ENCODE measurements at places on chromosomes 2 and 18.

- no peak for DNase-seq
Measured at GRCh38 chr2:230471074-230471473, 55.1 kb downstream of the SP100 start.

DNA sequence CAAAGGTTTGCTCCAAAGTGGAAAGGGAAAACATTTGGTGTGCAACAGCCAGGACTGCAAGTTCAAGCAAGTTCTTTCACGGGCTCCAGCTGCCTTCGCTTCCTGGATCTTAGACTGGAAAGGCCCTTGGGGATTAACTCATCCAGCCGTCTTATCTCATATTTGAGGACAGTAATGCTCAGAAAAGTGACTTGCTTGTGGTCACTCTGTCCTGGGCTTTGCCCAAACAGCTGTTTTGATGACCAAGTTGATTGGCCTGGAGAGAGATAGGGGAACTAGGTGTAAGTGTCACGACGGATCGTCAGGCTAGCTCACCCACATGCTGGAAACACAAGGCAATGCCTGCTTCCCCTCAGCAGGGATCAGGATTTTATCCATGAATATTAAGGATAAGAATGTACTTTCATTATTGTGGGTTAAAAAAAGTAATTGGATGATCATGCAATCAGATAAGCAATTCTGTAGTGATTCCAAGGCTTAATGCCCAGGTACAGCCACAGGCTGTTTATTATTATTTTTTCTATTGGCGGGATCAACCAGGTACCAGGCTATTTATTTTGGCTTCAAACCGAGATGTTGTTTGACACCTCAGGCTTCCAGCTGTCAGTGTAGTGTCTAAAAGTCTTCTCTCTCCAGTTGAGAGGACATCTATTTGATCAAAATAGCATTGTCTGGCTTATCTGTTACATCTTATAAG, 162.5 kb upstream of the EPAS1 start:
- no peak for DNase-seq

DNA sequence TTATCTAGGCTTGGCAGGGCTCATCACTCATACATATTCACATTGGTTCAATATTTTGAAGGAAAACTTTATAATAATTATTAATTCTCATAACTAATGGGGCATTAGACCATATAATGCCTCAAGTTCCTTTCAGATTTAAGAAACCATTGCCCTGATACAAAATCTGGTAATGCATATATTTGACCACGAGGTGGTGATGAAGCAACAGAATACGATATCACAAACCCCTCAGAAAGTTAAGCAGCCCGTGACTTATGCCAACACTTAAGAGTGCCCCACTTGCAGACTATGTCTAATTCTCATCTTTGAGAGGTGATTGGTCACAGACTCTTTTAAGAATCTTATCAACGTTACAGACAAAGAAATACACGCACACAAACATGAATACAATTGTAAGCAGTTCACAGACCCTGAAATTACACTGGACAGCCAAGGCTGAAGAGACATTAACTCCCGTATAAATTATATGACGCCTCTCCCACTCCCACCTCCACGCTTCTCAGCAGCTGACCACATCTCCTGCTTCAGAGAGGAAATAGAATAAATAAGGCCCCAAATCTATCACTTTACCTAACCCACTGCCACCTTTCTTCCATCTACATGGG, 20.7 kb upstream of the DNAH6 start:
- DNase-seq, result peak; percentile 21

- peak; percentile 86 for DNase-seq
Measured at GRCh38 chr2:134917888-134918525, 615 bp upstream of the CCNT2 start.

DNA sequence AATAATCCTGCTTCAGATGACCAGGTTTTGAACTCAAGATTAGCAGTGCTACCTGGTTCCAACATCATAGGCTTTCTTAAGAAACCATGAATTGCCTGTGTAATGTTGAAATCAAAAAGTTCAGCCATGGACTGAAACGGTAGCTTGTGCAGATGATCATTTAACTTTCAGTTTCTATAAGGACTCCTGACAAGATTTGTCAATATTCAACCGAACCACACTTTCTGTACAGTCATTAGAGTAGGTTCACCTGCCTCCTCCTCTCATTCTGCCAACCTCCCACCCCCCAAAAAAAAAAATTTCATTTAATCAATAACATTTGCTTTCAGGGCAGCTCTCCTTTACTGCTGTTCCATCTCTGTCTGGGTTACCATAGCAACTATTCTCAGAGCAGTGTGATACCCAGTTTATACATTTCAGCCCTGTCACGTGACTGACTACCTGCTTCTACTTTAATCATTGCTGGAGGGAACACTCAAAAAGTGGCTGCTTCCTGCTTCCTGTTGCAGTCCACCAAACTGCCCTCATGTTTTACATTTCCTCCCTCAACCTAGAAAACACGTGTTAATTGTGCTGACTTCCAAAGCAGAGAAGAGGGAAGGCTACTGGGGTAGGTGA, 275.5 kb downstream of the SS18 start:
- DNase-seq, result no peak
